Thymus (tissue), 14 donors: ENCODE measurements at places on chromosomes 2 and 18. TPM values are rescaled to one million over a fixed set of nuclear protein-coding genes. Genes with fewer than 3 reads are reported as not detected.

DNA sequence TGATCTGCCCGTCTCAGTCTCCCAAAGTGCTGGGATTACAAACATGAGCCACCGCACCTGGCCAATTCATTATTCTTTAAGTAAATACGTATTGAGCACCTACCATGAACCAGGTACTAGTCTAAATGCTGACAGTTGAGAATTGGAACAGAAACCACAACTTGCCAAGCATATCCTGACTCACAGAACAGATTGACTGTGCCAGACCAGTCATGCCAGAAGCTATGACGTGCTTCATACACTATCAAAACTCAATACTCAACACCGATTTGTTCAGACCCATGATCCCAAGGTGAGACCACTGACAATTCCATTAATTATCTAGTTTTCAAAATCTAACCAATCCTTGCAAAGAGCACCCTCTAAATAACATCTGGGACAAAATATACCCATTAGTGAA, 148.6 kb downstream of the B3GNT2 start:
- H3K36me3 ChIP-seq = no peaks in the 10 kb centered on the region
- H3K4me3 ChIP-seq = no peak overlapping the region
- no peaks in the 10 kb centered on the region for H3K4me1 ChIP-seq
- no peak for DNase-seq
- H3K27me3 ChIP-seq = no peaks in the 10 kb centered on the region
- no peak overlapping the region for H3K27ac ChIP-seq

DNA sequence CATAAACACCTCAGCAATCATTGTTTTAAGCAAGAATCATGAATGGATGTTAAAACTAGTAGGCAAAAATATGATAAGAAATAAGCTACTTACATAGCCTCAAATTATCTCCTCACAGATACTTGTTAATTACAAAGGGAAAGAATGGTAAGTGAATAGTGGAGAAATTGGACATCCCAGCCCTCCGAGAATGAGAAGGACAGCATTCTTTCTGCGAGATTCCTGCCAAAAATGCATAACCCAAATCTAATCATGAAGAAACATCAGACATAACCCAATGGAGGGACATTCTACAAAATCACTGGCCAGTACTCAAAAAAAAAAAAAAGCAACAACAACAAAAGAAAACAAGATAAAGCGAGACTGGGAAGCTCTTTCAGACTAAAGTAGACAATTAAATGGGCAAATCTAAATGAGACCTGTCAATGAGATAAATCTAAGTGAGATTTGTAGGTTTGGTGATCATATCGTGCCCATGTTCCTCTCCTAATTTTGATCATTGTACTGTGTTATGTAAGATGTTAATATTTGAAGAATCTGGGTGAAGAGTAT, 57.9 kb upstream of the GLI2 start:
- H3K27me3 ChIP-seq = no peaks in the 10 kb centered on the region
- no peaks in the 10 kb centered on the region for H3K4me1 ChIP-seq
- no peak overlapping the region for H3K27ac ChIP-seq

- H3K27ac ChIP-seq = no peak overlapping the region
- no peaks in the 10 kb centered on the region for H3K4me1 ChIP-seq
- no peaks in the 10 kb centered on the region for H3K36me3 ChIP-seq
- no peaks in the 10 kb centered on the region for H3K27me3 ChIP-seq
- no peak for DNase-seq
These were observed 226.3 kb downstream of the MREG start for GRCh38 chr2:215787025-215787424.

DNA sequence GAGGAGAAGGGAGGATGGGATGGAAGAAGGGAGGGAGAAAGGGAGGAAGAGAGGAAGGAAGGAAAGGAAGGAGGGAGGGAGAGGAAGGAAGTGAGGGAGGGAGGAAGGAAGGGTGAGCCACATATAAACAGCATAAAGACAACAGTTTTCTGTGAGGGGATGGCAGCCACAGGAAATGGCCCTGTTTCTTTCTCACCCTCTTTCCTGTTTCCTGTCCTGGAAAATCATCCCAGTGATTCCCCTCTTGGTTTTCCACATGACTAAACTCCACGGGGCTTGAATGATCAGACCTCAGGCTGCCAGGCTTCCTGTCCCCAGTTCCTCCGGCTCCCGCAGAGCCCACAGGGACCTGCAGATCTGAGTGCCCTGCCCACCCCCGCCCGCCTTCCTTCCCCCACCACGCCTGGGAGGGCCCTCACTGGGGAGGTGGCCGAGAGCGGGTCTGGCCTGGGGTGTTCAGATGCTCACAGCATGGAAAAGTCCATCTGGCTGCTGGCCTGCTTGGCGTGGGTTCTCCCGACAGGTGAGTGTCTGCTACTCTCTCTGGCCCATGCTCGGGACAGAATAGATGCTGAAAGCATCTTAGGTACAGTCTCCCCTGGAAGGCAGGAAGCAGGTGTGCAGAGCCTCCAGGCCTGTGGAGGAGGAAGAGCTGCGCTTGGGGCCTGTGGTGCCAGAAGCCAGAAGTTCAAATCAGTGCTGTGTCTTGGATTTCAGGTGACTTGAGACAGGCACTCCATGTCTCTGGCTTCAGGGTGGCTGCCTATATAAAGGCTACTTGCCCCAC, at the start of gene SIGLEC15:
Gene SIGLEC15, plus strand, starts transcription at position 418 of the 787 bp plus-strand sequence. Its CDS starts 54 bp downstream, at position 472.
- H3K4me3 ChIP-seq = no peak within 1 kb of the TSS
- no peak within 1 kb of the TSS for H3K27ac ChIP-seq
- peaks cover 39% of the 10 kb centered on the region for H3K4me1 ChIP-seq
- no peaks in the 10 kb centered on the region for H3K36me3 ChIP-seq
- DNase-seq = no peak

- DNase-seq = no peak
- no peak overlapping the region for H3K4me3 ChIP-seq
- H3K27ac ChIP-seq = no peak overlapping the region
These were observed 14.9 kb upstream of the IL1RL1 start for GRCh38 chr2:102296449-102296848.

DNA sequence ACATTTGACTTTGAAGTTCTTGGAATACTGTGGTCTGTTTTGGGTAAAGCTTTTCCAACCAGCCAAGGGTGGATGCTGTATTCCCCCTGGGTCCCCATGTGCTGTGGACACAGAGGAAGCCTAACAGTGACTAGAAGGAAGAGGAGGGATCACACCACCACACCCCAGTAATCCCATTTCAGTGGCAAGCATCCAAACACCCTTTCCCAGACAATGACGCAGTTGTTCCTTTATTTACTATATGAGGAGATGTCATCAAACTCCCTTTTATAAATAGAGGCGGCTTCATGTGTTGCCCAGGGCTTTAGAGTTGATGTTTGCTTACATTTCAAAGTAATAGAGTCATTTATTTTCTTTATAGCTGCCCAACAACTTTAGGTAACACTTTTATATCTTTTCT, 959.4 kb upstream of the GYPC start:
- H3K27me3 ChIP-seq = no peaks in the 10 kb centered on the region
- no peaks in the 10 kb centered on the region for H3K36me3 ChIP-seq
- no peak for DNase-seq
- no peak overlapping the region for H3K27ac ChIP-seq
- H3K4me1 ChIP-seq = no peaks in the 10 kb centered on the region

DNA sequence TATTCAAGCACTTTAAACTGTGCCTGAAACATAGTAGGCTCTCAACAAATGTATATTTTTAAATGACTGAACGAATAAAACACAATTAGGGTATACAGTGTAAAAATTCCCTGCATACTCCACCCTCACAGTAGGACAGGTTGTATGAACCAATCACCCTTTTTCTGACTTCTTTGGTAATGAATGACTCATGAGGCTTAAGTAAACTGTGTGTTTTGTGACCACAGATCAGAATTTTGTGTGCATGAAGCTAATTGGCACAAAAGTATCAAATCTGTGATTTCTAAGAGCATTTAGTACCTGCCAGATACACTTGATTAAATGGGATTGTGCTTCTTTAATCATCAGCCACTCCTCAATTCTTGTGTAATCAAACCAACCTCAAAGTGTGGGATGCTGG, 109.9 kb upstream of the MAP4K3 start:
- no peaks in the 10 kb centered on the region for H3K36me3 ChIP-seq
- H3K27ac ChIP-seq = no peak overlapping the region
- DNase-seq = no peak
- H3K4me3 ChIP-seq = no peak overlapping the region
- H3K27me3 ChIP-seq = no peaks in the 10 kb centered on the region

GRCh38 chr2:9768388-9768787, 74.9 kb upstream of the TAF1B start:
- H3K36me3 ChIP-seq = no peaks in the 10 kb centered on the region
- H3K4me1 ChIP-seq = no peaks in the 10 kb centered on the region
- no peak overlapping the region for H3K27ac ChIP-seq
- peak; percentile 46 for DNase-seq
- H3K4me3 ChIP-seq = no peak overlapping the region

GRCh38 chr18:49026501-49027373, 76.0 kb upstream of the SMAD7 start:
- DNase-seq = no peak
- no peaks in the 10 kb centered on the region for H3K27me3 ChIP-seq
- H3K4me3 ChIP-seq = no peak overlapping the region

- no peaks in the 10 kb centered on the region for H3K36me3 ChIP-seq
- H3K27ac ChIP-seq = no peak overlapping the region
- DNase-seq = no peak
- no peaks in the 10 kb centered on the region for H3K27me3 ChIP-seq
These were observed 18.5 kb downstream of the TRAF3IP1 start for GRCh38 chr2:238338710-238339394.

DNA sequence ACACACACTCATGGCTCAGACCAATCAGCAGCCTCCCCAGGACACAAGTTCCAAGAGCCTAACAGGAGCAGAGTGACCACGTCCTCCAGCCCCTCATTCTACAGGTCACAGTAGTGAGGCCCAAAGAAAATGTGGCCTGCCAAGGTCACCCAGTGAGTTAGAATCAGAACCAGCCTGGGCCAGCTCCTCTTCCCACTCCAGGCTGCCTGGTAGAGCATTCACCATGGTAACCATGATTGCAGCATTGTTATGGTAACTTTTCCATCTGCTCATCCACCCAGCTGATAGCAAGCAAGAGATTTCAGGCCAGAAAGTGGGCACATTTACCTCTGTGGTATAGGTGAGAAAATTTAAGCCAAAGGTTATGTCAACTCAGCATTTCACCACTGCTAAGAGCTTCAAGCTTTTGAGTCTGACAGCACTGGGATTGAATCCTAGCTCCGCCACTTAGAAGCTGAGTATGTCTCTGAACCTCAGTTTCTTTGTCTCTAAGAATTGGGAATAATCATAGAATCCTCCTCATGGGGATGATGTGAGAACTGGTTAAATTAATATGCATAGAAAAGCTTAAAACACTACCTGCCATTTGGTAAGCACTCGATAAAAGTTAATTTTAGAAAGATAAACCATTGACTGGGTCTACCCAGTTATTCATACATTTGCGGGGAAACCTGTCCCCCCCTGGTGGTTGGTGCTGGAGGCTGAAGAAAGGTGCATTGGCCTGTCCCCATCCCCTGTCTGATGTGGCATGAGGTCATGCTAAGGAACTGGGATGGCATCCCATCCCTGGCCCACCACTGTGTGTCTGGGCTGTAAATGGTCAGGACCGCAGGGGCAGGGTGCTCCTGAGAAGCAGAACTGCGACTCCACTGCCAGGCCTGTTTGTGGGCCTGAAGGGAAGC, 181.5 kb downstream of the KLHL29 start:
- no peak overlapping the region for H3K4me3 ChIP-seq
- H3K27ac ChIP-seq = no peak overlapping the region
- no peaks in the 10 kb centered on the region for H3K36me3 ChIP-seq
- peak; percentile 22 for DNase-seq
- no peaks in the 10 kb centered on the region for H3K4me1 ChIP-seq

GRCh38 chr2:149561309-149561926, 26.2 kb downstream of the MMADHC start:
- H3K4me3 ChIP-seq = no peak overlapping the region
- peaks cover 4% of the 10 kb centered on the region for H3K36me3 ChIP-seq
- no peaks in the 10 kb centered on the region for H3K27me3 ChIP-seq
- no peaks in the 10 kb centered on the region for H3K4me1 ChIP-seq
- DNase-seq = no peak

GRCh38 chr2:230721712-230722111, 9.1 kb downstream of the CAB39 start:
- peaks cover 35% of the 10 kb centered on the region for H3K4me1 ChIP-seq
- DNase-seq = no peak
- no peak overlapping the region for H3K27ac ChIP-seq
- peaks cover 10% of the 10 kb centered on the region for H3K36me3 ChIP-seq
- no peak overlapping the region for H3K4me3 ChIP-seq

GRCh38 chr2:231359441-231359840, 36.1 kb upstream of the B3GNT7 start:
- no peak overlapping the region for H3K27ac ChIP-seq
- peaks cover 22% of the 10 kb centered on the region for H3K4me1 ChIP-seq
- H3K27me3 ChIP-seq = no peaks in the 10 kb centered on the region
- H3K36me3 ChIP-seq = no peaks in the 10 kb centered on the region
- H3K4me3 ChIP-seq = no peak overlapping the region

DNA sequence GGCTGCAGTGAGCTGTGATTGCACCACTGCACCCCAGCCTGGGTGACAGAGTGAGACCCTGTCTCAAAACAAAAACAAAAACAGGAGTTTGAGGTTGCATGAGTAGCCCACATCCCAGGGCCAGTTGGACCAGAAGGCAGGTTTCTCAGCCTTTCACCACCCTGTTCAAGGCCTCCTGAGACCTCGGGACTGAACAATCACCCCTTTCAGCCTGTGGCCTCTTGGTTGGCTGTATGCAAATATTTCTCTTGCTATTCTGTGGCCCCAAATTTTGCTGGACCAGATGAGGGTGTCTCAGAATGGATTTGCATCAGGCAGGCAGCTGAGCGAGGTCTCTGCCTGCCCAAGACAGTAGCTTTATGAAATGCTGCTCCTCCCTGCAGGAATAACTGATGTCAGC, 56.9 kb downstream of the DPYSL5 start:
- H3K4me1 ChIP-seq = no peaks in the 10 kb centered on the region
- H3K27ac ChIP-seq = no peak overlapping the region
- H3K4me3 ChIP-seq = no peak overlapping the region
- no peak for DNase-seq
- H3K27me3 ChIP-seq = no peaks in the 10 kb centered on the region

DNA sequence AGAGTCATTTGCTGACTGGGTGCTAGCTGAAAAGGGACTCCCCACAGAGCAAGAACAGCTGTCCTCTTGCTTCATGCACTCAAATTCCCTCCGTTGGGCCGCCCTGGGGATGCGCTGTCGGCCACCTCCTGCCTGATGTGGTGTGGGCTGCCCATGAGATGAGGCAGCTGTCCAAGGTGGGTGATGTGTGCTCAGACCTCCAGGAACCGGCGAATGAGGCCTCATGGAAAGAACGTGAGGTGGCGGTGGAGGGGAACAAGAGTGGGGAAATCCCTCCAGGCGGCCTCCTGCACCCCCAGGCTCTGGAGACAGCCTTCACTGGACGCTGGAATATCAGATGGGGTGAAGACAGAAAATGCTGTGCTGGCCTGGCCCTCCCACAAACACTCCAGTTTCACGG, 79.8 kb downstream of the LONRF2 start:
- H3K4me3 ChIP-seq = no peak overlapping the region
- H3K36me3 ChIP-seq = no peaks in the 10 kb centered on the region
- DNase-seq = no peak

GRCh38 chr2:1437101-1437500, 23.8 kb downstream of the TPO start:
- H3K4me3 ChIP-seq = no peak overlapping the region
- no peak for DNase-seq
- H3K27me3 ChIP-seq = no peaks in the 10 kb centered on the region
- no peak overlapping the region for H3K27ac ChIP-seq
- H3K4me1 ChIP-seq = no peaks in the 10 kb centered on the region

MYO5B gene
- 11.1 TPM for polyA plus RNA-seq

LIPG gene
- polyA plus RNA-seq = 1.8 TPM

SCN3A gene
- 3.0 TPM for polyA plus RNA-seq

B3GNT7 gene
- polyA plus RNA-seq = 1.8 TPM

TCF7L1 gene
- 6.6 TPM for polyA plus RNA-seq

LAMA1 gene
- 2.9 TPM for polyA plus RNA-seq

EML6 gene
- 3.4 TPM for polyA plus RNA-seq

TOGARAM2 gene
- 3.3 TPM for polyA plus RNA-seq

NR4A2 gene
- polyA plus RNA-seq = 4.4 TPM
